ENCODE measurements at places on chromosomes 5 and 9.

GRCh38 chr9:34551751-34552605 is 29.2 kb upstream of the ENHO start:
- no peak for DNase-seq

DNA sequence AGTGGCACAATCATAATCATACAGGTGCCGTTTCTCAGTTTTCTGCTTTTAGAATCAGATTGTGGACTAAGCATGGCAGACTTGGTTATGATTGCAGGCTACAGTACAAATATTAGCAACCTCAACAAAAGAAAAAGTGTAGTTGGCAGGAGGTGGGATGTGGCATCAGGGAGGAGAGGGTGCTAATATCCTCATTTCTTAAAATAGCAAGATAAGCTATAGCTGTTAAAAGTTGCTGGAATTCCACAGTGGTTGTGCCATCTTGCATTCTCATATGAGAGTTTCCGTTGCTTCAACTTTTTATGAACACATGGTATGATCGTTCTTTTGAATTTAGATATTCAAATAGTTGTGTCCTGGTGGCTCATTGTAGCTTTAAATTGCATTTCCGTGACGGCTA is 21.4 kb downstream of the PIP5K1B start:
- DNase-seq = no peak

- no peak for DNase-seq
Measured at GRCh38 chr9:127878652-127879390, 1.3 kb upstream of the AK1 start.

DNA sequence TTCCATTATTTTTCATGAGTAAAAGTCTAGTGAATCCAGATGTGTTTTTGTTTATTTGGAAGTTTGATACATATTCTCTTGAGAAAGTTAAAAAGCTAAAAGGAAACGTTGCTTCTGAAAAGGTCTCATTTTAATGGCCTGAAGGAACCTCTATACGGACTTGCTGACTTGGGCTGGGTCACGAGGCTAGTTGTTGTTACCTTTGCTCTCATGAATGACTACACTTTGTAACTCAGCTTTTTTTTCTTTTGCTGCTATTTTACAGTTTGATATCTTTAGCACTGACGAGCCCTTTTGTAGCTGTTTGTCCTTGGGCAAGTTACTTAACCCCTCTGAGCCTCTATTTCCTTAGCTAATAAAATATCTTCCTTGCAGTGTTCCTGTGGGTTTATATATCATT is 211.5 kb downstream of the PCSK5 start:
- no peak for DNase-seq

DNA sequence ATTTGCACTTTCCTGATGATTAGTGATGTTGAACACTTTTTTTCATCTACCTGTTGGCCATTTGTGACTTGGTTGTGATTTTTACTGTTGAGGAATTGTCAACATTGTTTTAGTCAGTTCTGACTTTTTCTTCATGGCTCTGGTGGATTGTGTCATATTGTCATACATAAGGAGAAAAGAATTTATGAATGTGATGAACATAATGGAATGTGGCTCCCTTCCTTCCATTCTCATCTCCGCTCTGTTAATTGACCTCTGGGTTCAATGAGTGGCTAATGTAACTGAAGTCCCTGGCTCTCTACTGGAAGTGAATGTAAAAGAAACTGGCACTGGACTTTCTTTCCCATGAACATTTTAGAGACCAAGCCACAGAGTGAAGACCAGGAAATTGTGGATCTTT is 49.2 kb downstream of the KIAA1958 start:
- DNase-seq = no peak

GRCh38 chr9:15205632-15206420 is 101.2 kb downstream of the TTC39B start:
- no peak for DNase-seq

DNA sequence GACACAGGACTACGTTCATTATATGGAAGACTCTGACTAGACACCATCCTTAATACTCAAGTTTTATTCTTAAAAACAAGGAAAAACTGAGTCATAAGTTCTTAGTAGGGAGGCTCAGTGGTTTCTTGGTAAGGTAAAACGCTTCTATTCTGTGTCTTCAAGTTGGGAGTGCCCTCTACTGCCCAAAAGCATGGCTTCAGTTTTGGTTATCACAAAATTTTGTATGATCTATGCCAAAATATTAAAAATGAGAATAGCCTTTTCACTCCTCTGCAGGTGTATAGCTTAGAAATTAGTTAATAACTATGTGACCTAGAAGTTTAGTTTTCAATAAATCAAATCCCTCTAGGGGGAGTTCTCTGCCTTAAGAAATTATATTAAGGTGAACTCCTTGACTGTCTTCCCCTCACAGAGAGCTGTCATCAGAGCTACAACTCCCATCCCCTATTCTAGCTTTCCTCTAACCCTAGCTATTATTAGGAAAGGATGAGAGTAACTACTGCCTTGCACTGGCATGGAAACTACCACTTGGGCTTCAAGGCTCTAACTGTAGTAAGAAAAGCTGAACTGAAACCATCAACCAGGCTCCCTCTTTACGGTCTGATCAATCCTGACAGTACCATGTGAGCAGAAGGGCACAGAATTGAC is 189.7 kb downstream of the GNAQ start:
- DNase-seq = no peak

DNA sequence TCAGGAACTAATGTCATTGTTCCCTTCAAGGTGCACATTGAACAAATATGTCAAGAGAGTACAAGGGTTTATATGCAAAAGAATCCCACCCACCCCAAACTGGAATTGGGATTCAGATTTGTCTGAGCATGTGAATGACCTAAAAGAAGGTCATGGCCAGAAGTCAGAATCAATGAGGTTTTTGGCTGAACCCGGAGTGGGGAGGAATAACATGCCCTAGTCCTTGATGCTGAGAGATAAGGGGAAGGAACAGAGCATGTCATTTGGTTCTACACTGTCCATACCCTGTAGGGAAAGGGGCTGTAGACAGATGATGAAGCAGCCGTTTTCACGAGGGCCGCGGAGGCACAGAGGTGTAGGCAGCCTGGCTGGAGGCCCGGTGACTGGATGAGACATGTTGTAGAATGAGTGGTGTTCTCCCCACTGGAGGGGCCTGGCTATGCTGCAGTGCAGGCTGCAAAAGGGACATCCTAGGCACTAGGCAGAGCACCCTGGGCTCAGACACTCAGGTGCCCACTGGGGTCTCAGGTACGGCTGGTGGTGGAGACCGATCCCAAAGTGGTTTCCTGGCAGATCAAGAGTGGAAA is 65.9 kb downstream of the ZFAND5 start:
- no peak for DNase-seq

GRCh38 chr5:132557478-132558172 is 848 bp downstream of the RAD50 start:
- peak; percentile 59 for DNase-seq

DNA sequence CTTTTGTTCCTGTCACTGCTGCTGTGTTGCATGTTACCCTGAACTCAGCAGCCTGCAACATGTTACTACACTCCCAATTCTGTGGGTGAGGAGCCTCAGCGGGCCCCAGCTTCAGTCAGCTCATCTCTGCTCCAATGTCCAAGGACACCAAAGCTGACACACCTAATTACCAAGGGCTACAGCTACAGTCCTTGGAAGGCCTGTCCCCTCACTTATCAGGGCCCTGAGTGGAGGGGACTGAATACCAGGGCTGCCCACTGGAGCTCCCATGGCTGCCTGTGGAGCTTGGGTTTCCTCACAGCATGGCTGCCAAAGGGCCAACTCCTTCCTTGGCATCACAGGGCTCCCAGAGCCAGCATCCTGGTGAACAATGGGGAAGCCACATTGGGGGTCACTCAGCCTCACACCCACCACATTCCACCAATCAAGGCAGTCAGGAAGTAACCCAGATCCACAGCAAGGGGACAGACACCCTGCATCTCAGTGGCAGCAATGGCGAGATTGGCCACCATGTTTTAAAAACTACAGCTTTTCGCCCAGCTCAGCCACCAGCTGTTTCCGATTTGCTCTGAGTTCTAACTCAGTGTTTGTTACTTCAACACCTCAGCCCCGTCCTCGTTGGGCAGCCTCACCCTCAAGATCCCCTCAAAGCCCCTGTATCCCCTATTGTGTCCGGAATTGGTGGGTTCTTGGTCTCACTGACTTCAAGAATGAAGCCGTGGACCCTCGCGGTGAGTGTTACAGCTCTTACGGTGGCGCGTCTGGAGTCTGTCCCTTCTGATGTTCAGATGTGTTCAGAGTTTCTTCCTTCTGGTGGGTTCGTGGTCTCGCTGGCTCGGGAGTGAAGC is 18.9 kb downstream of the SEMA4D start:
- DNase-seq = peak; percentile 75

DNA sequence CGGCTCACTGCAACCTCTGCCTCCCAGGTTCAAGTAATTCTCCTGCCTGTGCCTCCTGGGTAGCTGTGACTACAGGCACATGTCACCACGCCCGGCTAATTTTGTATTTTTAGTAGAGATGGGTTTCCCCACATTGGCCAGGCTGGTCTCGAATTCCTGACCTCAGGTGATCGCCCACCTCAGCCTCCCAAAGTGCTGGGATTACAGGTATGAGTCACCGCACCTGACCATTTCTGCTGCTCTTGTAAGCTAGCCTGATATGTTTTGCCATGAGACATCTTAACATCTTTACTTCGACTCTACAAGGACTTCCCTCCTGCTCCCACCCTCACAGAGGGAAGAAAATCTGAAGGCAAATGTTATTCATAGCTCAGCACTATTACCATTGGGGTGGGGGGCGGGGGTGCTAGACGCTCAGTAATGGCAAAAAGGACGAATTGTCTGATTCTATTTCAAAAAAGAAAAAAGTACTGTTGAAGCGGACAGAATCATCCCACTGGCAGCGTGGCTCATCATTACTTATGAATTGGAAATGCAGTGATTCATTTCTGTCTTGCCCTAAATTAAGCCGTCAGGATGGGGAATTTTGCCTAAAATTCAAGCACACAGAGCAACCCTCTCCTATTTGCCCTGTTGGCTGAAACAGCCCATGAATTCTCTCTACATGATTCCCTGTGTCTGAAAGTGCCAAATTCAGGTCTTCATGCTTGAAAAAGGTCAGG is 46.4 kb upstream of the WWC1 start:
- no peak for DNase-seq

GRCh38 chr5:97528941-97529340 is 345.9 kb upstream of the RIOK2 start:
- DNase-seq = no peak

- no peak for DNase-seq
Measured at GRCh38 chr5:39912906-39913305, 488.1 kb upstream of the DAB2 start.

DNA sequence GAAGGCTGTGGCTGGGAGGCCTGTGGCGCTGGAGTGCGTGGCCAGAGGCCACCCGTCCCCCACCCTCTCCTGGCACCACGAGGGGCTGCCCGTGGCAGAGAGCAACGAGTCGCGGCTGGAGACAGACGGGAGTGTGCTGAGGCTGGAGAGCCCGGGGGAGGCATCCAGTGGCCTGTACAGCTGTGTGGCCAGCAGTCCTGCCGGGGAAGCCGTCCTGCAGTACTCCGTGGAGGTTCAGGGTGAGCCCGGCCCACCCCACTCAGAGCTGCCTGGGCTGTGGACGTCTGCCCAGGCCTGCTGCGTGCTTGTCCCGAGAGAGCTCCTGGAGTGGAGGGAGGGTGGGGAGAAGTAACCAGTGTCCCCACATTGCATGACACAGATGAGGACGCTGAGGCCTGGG is 89.2 kb downstream of the HMCN2 start:
- DNase-seq = no peak
